ENCODE measurements at places on chromosomes 6 and 20.

DNA sequence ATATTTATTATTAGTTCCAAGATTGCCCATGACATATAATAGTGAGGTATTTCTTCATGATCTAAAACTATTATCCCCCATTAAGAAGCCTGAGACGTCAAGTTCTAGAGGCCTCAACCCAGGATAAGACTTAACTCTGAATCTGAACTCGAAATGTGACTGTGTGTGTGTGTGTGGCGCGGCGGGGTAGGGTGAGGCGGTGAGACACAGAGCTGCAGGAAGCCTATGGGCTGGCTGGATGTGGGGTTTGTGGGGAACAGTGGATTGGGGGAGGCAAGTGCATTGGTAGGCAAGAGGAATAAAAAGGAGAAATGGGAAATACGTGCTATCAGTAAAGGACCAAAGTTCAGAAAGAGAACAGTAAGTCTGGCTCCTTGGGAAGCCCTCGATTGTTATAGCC is 66.5 kb upstream of the RNF146 start:
- no peak for DNase-seq

GRCh38 chr20:58965270-58966064 is 15.6 kb upstream of the NELFCD start:
- DNase-seq: no peak

DNA sequence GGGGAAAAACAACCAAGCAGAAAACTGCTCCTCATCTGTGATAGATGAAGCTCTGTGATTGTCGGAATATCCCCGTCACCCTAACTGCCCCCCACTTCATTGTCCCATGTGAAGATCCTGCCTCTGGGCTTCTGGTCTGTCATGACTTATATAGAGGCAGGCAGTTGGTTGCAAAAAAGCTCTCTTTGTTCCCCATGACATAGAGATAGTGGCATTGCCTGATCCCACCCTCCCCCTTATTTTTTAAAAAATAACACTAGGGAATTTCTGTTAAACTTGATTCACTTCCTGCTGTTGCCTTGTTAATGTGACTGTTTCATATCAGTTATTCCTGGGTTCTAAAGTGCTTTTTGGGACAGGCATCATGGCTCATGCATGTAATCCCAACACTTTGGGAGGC is 203.1 kb downstream of the JARID2 start:
- no peak for DNase-seq

GRCh38 chr6:52424513-52424912 is 4.4 kb downstream of the EFHC1 start:
- DNase-seq: no peak

GRCh38 chr6:162733489-162733888 is 5.7 kb downstream of the PACRG start:
- no peak for DNase-seq

DNA sequence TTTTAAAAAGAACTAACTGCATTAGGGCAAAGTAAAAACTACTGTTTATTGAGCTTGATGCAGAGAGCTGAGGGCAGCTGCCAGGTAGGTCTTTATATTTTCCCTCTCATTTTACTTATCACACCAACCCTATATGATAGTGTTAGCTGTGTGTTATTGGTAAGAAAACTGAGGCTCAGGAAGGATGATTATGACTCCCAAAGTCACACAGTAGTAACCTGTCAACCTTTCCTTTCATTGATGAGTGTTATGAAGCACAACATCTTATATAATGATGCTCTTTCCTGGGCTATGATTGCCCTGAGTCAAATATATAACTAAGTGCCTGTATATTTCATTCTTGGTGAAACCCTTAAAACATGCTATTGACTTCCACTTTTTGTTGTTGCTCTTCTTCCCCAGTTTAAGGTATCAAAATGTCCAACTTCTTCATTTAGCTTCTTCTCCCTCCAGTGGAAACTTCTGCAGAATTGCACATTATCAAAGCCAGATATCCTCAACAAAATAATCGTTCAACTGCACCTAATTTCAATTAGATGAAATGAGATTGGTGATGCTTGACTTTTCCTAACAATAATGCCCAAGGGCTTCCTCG is 8.1 kb downstream of the GFOD1 start:
- DNase-seq: no peak
